ENCODE measurements at places on chromosomes 1 and 21.

GRCh38 chr1:40810927-40811326 lies 27.3 kb downstream of the KCNQ4 start:
- no peak for DNase-seq

GRCh38 chr1:237528545-237528944 lies 362.2 kb downstream of the ZP4 start:
- no peak for DNase-seq

GRCh38 chr1:111565079-111565478 lies 54.5 kb upstream of the RAP1A start:
- DNase-seq, result no peak

DNA sequence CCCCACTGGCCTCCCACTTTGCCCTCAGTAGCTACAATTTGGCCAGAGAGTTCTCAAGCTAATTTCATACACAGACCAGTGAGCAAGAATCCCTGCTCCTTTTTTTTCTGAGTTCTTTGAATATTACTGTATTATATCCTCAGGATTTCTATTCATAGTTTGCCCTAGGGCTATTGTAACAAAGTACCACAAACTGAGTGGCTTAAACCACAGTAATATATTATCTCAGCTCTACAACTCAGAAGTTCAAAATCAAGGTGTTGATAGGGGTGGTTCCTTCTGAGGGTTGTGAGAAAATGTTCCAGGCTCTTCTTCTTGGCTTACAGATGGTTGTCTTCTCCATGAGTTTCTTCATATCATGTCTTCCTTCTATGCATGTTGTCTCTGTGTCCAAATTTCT lies 289.4 kb upstream of the ESRRG start:
- no peak for DNase-seq

GRCh38 chr1:52552236-52552504 lies 722 bp downstream of the TUT4 start:
- peak; percentile 52 for DNase-seq

- DNase-seq, result no peak
Observed at GRCh38 chr1:31757204-31757679, 6.9 kb downstream of the ADGRB2 start.
